ENCODE measurements at places on chromosomes 7 and 10.

DNA sequence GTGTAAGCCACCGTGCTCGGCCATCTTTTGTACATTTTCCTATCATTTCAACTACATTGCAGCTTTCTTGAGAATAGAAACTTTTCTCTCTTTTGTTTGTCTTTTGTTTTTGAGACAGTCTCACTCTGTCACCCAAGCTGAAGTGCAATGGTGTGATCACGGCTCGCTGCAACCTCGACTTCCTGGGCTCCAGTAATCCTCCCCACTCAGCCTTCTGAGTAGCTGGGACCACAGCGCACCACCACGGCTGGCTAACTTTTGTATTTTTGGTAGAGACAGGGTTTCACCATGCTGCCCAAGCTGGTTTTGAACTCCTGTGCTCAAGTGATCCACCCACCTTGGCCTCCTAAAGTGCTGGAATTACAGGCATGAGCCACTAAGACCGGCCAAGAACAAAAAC is 31.3 kb upstream of the DAGLB start:
- no peak for DNase-seq

GRCh38 chr7:2974093-2974819 is 69.4 kb downstream of the CARD11 start:
- no peak for DNase-seq

- peak; percentile 49 for DNase-seq
These were observed 135.0 kb downstream of the CDH23 start for GRCh38 chr10:71531485-71532446.

DNA sequence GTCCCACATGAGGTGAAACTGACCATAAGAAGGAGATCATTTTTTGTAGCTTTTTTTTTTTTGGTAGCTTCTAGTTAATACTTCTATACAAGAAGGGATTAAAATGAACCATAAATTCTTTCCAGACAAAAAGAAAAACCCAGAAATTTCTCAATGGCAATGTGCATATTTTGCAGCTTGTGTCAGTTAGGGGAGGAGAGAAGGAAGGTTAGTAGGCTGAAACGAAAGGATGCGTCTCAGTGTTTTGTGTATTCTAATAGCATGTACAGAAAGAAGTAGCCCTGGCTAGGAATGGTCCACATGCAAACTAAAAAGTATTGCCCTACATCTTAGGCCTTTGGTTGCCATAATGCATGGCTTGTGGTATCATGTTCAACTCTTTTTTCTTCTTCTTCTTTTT is 90.6 kb downstream of the CACNB2 start:
- DNase-seq: no peak

- no peak for DNase-seq
These were observed 133.5 kb upstream of the MBL2 start for GRCh38 chr10:52906046-52906445.

GRCh38 chr10:103262229-103262628 is 14.7 kb upstream of the INA start:
- DNase-seq: no peak

DNA sequence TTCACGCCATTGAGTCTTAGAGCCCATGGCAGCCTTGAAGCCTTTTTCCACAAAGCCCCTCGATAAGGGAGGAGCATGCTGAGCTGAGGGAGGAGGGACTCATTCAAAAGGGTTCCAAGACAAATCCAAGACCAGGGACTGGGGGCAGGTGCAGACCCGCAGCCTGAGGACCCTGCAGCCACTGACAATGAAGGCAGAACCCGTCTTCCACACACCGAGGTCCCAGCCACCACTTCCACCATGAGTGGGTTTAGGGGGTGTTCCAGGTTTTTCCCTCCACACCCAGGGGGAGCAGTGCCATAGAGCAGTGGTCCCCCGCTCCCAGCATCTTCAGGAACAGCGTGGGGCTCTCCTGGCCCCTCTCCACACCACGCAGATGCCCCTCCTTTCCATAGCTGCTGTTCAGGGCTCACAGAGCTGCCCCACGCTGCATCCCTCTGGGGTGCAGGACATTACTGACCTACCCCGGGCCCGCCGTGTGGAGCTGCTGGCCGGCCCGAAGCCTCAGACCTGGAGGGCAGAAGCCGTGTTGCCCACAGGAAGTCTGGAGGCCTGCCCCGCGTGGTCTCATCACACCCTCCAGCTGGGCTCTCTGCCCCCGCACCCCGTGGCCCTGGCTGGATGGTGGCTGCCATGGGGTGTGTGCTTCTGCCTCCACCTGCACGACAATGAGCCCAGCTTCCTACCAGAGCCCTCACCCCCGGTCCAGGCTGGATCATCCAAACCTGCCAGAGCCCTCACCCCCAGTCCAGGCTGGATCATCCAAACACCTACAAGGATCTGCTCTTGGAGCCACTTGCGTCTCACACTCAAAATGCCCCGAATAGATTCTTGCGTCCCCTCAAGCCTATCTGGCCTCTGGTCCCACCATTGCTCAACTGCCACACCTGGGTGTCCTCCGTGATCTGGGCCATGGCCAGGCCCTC is 220.0 kb upstream of the TCERG1L start:
- no peak for DNase-seq

DNA sequence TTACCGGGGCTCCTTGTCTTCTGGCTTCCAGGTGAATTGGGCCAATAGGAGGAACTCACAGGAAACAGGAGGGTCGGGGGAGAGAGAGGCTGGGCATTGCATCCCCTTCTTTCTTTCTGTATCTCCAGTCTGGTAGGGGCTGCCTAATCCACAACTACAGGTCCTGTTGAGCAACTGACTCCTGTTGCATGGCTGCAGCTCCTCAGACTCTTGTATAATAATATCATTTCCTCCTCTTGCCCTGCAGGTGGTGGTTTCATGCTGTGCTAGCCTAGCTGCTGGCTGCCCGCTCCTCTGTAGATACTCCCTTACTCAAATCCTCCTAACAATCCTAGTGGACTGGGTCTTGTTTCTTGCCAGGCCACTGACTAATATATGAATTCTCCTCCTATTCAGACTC is 276.5 kb upstream of the SMIM30 start:
- no peak for DNase-seq

GRCh38 chr10:124176349-124177179 is 83.2 kb upstream of the CHST15 start:
- no peak for DNase-seq

DNA sequence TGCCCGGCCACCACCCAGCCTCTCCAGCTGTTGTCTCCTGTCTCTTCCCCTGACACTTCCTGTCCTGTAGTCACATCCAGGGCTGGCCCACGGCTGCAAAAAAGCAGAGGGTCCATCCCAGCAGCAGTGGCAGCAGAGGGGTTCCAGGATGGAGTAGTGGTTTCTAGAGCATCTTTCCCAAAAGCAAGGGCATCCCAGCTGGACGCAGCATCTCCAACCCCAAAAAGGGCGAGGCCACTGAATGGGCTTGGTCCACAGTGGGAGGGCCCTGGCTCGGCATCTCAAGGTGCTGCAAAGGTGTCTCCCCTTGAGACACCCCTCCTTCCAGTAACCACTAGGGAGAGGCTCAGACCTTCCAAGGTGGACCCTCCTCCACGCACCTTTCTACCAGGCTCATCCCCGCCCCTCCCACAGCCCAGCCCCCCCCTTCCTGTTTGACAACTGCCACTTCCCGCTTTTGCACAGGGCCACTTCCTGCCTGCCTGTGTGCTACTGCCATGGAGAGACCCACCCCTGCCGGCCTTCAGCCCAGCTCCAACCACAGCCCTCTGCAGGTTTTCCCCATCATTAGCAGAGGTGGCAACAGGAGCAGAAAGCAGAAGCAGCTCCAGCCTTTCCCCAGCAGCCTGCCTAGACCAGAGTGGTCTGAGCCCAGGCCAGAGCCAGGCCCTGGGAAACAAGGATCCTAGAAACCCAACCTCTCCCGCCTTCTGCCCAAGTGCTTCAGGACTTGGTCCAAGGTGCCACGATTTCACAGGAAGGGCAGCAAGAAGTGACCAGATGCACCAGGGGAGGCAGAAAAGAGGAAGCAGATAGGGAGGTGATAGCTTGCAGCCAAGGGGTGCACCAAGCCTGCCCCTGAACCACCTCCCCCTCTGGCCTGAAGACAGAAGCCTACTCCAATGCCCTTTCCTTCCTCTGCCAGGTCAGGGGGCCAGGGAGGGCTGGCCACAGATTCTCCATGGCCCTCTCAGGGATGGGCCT is 8.6 kb downstream of the CAMK2G start:
- peak; percentile 41 for DNase-seq

- DNase-seq: no peak
These were observed 246 bp upstream of the WDFY4 start for GRCh38 chr10:48684463-48684791.

- DNase-seq: no peak
These were observed 5.2 kb downstream of the ANTXRL start for GRCh38 chr10:46291817-46292572.

DNA sequence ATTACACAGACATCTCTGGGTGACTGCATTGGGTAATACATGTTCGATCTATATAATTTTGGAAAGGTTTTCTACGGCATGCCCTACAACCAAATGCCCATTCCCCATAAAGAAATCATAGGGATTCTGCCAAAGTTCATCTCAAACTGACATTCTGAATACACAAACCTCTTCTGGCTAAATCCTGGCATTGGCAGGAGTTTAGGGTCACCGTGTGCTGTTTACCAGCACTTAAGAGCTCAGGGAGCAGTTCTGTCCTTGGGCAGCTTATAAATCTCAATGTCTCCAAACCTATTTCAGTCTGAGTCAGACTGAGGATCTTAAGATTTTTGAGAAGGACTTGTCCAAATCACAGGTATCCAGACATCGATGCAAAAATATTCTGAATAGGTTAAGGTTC is 809.6 kb upstream of the LRRN3 start:
- DNase-seq: no peak

DNA sequence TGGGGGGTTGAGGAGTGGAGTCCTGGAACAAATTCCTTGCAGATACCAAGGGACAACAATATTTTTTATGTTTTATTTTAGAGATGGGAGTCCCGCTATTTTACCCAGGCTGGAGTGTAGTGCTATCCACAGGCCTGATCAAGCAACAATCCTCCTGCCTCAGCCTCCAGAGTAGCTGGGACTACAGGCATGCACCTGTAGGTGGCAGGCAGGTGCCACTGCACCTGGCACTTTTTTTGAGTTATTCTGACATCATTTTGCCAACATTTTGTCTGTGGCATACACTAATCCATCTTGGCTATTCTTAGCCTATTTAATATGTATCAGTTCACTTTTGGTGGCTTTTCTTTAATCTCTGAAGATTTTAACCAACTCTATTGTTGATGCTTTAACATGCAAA is 317.8 kb upstream of the MTPN start:
- DNase-seq: no peak

DNA sequence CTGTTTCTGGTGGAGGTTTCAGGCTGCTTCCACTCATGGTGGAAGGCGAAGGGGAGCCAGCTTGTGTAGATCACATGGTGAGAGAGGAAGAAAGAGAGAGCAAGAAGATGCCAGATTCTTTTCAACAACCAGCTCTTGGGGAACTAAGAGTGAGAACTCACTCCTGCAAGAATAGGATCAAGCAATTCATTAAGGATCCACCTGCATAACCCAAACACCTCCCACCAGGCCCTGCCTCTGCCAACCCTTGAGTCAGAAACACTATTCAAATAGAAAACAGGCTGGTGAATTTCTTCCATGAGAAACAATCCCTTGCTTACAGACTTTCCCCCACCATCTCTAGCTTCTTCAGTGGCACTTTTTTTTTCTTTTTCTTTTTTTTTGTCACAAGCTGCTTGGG is 317.2 kb downstream of the GPR158 start:
- DNase-seq: no peak

DNA sequence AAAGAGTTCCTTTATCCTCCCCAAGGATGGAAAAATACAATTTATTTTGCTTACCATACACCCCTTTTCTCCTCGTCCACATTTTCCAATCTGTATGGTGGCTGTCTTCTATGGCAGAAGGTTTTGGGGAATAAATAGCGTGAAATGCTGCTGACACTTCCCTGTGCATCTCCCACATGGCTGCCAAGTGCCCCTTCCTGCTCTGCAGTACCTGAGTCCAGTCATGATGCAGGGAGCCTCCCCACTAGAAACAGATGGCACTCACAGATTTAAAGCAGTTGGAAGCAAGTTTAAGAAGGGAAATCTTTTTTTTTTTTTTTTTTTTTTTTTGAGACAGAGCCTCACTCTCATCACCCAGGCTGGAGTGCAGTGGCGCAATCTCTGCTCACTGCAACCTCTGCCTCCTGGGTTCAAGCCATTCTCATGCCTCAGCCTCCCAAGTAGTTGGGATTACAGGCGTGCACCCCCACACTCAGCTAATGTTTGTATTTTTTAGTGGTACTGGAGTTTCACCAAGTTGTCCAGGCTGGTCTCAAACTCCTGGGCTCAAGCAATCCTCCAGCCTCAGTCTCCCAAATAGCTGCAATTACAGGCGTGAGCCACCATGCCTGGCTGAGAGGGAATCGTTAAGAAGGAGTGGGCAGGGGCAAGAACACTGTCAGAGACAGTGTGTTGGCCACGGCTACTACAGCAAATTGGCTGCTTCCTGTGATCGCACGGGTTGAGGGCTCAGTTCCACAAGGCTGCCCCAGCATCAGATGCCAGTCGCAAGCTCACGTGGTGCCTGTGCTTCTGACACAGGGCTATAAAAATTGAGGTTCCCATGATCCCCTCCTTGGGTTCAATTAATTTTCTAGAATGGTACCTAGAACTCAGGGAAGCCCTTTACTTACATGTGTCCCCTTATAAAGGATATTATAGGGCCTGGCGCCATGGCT is 5.3 kb upstream of the PILRA start:
- no peak for DNase-seq

DNA sequence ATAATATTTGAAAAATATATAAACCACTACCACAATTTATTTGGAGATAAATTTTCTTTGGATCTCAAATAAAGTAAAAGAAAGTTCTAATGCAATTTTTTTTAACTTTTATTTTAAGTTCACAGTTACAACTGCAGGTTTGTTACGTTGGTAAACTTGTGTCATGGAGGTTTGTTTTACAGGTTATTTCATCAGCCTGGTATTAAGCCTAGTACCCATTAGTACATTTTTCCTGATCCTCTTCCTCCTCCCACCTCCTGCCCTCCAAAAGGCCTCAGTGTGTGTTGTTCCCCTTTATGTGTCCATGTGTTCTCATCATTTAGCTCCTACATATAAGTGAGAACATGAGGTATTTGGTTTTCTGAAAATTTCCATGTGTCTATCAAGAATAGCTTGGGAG is 54.5 kb downstream of the CAV1 start:
- DNase-seq: no peak

DNA sequence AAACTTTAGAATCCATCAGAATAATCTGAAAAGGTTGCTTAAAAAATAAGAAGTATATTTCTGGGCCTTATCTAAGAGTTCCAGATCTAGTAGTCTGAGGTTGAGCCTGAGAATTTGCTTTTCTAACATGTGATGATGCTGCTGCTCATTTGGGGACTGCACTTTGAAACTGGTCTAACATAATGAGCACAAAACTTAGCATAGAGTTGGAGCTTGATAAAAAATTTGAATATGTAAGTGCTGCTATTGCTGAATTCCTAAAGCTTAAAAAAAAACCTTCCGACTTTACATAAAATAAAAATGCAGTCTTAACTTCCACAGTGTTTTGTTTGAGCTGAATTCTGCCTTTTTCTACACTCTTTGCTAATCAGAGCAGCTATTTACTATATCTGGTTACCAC is 48.8 kb downstream of the GLCCI1 start:
- DNase-seq: no peak

GRCh38 chr10:128843972-128844371 is 623.1 kb upstream of the MGMT start:
- no peak for DNase-seq

- no peak for DNase-seq
These were observed 62.8 kb downstream of the TACC2 start for GRCh38 chr10:122051609-122052385.
